Right lobe of liver (tissue), 6 donors: ENCODE measurements at places on chromosomes 2 and 18. TPM values are rescaled to one million over a fixed set of nuclear protein-coding genes. Genes with fewer than 3 reads are reported as not detected.

DNA sequence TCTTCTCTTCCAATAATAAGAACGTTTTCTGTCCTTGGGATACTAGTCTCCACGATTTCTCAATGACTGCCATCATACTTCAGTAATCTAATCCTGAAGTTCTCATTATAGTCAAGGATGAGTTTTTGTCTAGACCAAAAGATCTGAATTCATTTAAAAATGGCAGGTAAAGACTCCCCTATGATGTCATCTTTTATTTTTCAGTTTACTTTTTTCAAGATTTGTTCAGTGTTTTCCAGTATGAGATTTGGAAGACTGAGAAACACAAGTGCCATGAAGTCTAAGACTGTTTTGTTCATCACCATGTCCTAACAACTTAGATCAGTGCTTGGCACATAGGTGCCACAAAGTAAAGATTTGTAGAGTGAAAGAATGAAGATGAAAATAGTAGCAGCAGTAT is 35.8 kb upstream of the PPP4R3B start:
- H3K27ac ChIP-seq: no peak overlapping the region
- H3K27me3 ChIP-seq: no peaks in the 10 kb centered on the region
- no peak for DNase-seq
- H3K4me1 ChIP-seq: no peaks in the 10 kb centered on the region

- no peak overlapping the region for H3K27ac ChIP-seq
- no peaks in the 10 kb centered on the region for H3K4me1 ChIP-seq
- no peak for DNase-seq
- no peaks in the 10 kb centered on the region for H3K27me3 ChIP-seq
- H3K36me3 ChIP-seq: no peaks in the 10 kb centered on the region
Measured at GRCh38 chr2:9174771-9175437, 31.7 kb upstream of the ASAP2 start.

ZSWIM2 gene
- not detected for total RNA-seq

GALR1 gene
- total RNA-seq: not detected

POTEC gene
- not detected for total RNA-seq
